ENCODE measurements at places on chromosomes 5 and 9.
A peak's percentile ranks its signal among the peaks of the same experiment; 100 is the strongest.

DNA sequence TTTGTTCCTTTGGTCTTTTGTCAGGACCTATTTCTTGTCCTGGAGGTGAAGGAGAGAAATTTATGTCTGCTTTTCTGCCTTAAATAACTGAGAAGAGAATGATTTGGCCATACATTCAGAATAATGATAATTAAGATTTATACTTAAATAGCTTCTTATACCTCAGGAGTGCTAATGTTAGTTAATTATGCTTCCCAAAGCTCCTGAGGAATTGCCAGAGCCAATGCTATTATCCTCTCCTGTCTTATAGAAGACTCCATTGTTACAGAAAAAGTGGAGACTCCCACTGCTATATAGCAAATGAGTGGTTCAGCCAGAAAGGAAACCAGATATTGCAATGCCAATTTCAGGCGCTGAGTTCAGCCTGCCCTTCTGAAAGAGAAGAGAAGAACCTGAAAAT is 67.0 kb downstream of the NTRK2 start:
- DNase-seq: no peak

DNA sequence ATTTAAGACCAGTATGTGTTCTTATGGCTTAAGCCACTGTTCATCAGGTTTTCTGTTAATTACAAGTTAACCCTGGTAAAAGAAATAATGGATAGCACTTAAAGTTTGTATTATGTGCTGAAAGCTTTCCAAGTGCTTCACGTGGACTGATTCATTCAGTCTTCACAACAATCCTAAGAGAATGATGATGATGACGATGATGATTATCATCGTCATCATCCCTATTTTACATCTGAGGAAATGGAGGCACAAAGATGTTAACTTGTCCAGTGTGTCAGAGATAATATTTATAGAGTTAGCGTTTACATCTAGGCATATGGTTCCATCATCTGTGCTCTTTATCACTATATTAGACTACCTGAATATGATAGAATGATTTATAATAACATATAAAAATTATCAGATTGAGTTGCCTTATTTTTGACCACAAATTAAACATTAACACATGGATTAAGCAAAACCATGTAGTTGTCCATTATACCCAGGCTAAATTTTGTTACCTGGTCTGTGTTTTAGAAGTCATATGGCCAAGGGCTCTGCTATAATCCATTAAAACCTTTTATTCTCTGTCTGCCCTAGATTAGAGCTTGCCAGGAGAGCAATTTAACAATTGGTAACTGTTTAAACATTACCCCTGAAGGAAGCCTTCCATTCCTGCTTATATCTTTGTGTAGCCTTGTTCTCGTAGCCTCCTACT is 102.3 kb upstream of the MAP3K1 start:
- no peak for DNase-seq

- DNase-seq: no peak
Measured at GRCh38 chr5:137040024-137040423, 459.1 kb downstream of the SPOCK1 start.

- DNase-seq: no peak
Measured at GRCh38 chr5:60891667-60892066, 47.6 kb upstream of the ELOVL7 start.

GRCh38 chr9:92728831-92729734 is 35.5 kb downstream of the BICD2 start:
- no peak for DNase-seq

DNA sequence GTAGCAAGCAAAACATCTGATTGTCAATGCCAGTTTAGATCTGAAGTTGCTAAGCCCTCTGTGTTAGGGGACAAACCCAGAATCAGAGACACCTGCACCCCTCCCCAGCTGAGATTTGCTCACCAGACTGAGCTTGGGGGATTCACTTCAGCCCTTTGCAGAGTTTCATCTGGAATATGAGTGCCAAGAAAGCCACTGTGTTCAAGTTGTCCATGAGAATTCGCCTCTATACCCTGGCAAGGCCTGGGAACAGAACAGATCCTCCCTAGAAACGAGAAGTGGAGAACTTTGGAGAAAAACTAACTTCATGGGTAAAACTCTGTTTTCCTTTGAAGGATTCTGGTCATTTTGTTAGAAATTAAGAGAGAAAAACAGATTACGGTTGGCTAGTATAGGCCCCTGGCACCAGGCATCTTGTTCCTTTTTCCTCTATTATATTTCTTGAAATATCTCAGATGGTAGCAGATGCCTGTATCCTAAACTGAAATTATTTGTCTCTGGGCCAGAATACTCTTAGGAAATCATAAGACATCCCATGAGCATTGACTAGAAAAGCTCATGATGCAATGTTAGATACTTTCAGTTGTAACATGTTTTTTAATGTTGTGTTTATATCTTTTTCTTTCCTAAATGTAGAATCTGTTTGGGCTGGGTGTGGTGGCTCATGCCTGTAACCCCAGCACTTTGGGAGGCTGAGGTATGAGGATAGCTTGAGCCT is 64.4 kb downstream of the SNX18 start:
- DNase-seq: no peak

- DNase-seq: no peak
Measured at GRCh38 chr5:67639313-67639712, 442.7 kb upstream of the CD180 start.

DNA sequence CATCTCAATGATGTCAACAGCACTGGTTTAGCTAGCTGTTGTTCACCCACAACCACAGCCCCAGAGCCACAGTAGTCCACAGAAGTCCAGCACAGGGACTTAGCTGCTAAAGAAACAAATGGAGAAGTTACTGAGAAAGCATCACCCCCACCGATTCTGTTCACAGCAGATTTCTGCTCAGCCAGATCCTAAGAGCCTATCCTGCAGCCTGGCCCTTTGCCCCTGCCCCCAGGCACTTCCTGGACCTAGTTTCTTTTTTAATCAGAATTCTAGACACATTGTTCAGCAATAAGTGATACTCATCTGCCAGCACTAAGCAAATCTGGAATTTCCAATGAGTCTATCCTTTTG is 7.4 kb downstream of the B4GALT1 start:
- DNase-seq: peak; percentile 77

DNA sequence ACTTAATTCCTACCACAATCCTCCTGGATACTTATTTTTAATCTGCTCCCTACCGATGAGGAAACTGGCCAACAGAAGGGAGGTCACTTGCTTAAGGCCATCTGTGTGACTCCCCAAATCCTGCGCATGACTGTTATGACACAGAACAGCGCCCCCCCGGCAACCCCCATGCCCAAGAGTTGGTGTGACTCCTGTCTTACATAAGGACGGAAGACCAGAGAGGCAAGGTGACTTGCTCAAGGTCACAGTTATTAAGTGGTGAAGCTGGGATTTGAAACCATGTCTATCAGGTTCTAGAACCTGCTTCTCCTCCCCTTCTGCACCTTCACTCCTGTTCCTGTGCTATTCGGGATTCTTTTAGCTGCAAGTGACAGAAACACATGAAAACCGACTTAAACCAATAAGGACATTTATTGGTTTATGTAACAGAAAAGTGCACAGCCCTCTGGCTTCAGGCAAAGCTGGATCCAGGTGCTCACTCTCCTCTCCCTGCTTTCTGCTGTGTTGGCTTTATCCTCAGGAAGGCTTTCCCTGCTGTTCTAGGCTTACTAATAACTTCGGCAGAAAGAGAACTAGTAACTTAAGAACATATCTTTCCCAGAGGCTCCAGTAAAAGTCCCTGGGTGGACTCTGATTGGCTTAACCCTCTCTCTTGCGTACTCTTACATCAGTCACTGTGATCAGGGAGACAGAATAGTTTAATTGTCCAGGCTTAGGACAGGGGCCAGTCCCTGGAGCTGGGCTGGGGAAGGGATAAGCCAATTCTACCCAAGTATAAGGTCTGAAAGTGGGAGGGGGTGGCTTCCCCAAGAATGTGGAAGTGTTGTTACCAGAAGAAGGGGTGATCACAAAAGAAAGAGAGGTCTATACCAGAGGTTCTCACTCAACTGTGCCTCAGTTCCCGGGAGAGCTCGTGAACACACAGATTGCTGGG is 43.7 kb downstream of the FGF18 start:
- DNase-seq: peak; percentile 15

GRCh38 chr5:173791878-173792277 is 96.3 kb upstream of the CPEB4 start:
- no peak for DNase-seq

DNA sequence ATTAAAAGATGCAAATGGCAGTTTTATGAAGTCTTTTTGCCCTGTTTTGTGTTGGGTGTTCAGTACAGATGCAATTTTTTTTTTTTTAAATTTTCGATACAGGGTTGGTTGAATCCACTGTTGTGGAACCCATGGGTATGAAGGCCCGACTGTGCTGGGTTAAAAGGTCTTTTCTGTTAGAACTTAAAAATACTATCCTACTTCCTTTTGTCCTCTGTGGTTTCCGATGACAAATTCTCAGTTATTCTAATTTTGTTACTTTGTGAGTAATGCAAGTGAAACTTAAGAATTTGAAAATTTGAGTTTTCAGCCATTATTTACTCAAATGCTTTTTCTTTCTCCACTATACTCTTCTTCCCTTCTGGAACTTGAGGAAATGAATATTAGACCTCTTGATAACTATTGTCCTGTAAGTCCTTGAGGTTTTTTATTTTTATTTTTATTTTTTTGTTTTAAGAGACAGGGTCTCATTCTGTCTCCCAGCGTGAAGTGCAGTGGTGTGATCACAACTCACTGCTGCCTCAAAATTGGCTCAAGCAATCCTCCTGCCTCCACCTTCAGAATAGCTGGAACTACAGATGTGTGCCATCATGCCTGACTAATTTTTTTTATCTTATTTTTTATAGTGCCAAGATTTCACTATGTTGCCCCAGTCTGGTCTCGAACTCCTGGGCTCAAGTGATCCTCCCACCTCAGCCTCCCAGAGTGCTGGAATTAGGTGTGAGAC is 67.5 kb downstream of the ZCCHC7 start:
- peak; percentile 58 for DNase-seq

- peak; percentile 8 for DNase-seq
Measured at GRCh38 chr5:177336112-177336511, 15.4 kb downstream of the LMAN2 start.

- peak; percentile 86 for DNase-seq
Measured at GRCh38 chr9:115035841-115036612, 81.9 kb downstream of the TNC start.

GRCh38 chr9:135139366-135139959 is 52.0 kb downstream of the OLFM1 start:
- DNase-seq: no peak

GRCh38 chr9:115275753-115276152 is 157.8 kb upstream of the TNC start:
- DNase-seq: no peak

- DNase-seq: no peak
Measured at GRCh38 chr9:135888766-135889394, 18.5 kb downstream of the CAMSAP1 start.

GRCh38 chr9:104914466-104914865 is 13.5 kb downstream of the ABCA1 start:
- DNase-seq: no peak

GRCh38 chr5:95760273-95761191 is 29.4 kb downstream of the RHOBTB3 start:
- DNase-seq: peak; percentile 99

DNA sequence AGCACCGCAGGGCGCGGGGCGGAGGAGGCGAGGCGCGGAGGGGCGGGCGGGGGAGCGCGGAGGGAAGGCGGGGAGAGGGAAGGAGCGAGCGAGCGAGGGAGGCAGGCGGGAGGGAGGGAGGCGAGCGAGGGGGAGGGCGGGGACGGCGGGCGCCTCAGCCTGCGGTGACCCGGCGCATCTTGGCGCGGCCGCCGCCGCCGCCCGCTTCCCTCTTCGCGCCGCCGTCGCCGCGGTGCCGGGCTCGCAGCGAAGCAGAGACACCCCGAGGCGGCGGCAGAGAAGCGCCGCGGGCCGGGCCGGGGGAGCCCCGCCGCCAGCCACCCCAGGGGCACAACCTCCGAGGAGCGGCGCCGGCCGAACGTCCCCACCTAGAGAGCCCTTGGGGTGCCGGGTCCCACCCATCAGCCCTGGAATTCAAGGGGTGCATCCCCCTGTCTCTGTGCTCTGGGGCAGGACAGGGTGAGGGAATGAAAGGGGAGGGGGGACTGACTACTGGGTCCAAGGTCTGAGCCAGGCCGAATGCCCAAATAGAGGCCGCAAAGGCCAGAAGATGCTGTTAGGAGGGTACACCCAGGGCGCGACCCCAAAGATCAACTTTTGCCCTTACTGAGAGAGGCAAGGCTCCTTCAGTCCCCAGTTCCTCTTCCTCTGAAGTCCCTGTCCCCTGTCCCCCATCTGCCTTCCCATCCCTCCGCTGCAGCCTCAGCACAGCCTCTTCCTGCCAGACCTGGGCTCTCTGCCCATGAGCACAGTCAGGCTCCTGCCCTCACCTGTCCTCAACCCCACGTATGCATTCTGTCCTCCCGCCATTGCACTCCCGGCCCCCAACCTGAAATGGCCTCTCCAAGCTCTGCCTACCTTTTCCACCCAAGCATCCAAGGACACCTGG is at the start of gene ADAMTS2:
TSS of gene ADAMTS2 (minus strand) at position 29 of the 889 bp plus-strand sequence. CDS start 133 bp downstream, outside the sequence.
- DNase-seq: peak; percentile 78

DNA sequence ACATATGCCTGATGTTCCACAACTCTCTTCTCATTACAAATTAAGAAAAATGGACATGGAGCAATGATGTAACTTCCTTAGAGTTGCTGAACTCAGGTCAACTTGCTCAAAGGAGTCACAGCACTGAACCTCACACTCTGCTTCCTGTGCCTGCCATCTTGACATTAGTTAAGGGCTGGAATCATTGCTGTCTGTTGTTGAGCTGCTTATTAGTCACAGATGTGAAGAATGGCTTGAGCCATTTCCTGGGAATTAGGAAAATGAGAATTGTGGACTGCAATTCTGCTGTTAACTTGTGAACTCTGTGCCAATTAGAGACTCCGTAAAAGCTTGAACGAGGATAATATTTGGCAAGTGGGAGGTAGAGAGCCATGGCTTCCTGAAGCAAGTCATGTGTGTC is 212.0 kb downstream of the ADAMTS12 start:
- peak; percentile 50 for DNase-seq

DNA sequence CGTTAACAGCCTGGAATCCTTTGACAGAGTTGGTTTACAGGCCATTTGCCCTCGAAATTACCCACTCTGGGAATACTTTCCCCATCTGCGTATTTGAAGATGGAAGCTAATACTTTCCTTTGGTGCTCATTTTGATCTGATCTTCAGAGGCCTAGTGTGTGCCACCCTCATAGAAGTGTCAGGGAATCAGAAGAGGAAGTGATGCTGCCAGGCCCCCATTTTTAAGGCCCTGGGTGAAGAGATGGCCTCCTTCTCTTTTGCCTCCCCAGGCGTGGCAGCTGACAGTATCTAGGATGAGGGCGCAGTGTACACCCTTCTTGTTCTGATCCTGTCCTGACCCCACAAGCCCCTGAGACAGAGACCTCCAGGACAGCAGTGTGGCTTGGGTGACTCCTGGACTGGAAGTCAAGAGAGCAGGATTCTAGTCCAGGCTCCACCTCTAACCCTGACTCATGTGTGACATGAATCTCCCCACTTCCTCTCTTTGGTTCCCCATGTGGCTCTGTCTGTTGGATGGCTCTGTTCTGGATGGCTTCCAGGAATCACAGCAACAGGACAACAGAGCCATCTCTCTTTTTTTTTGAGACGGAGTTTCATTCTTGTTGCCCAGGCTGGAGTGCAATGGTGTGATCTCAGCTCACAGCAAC is 27.8 kb downstream of the CSF1R start:
- DNase-seq: peak; percentile 97
